ENCODE measurements at places on chromosomes 7 and 10.
A peak's percentile ranks its signal among the peaks of the same experiment; 100 is the strongest.

DNA sequence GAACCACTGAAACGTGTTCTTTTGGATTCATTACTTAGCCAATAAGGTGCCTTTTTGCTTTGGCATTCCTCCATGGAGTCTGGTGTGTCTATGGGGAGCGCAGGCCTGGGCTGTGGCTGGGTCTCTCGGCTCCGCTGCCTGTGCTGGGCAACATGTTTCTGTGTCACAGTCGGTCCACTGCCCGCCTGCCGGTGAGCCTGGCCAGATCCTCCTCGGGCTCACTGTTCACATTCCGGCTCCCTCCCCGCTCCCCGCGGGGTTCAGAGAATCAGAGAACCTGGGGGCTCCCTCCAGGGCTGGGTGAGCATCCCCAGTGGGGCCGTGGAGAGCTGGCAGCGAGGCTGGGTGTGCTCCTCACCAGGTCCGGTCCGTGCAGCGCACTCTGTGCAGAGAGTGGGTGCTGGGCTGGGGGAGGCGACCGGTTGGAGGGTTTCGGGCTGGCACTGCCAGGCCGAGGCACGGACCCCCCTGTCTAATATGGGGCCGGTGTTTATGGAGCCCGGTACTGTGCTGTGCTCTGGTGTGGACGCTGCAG lies 70.4 kb downstream of the INPP5A start:
- DNase-seq: no peak

DNA sequence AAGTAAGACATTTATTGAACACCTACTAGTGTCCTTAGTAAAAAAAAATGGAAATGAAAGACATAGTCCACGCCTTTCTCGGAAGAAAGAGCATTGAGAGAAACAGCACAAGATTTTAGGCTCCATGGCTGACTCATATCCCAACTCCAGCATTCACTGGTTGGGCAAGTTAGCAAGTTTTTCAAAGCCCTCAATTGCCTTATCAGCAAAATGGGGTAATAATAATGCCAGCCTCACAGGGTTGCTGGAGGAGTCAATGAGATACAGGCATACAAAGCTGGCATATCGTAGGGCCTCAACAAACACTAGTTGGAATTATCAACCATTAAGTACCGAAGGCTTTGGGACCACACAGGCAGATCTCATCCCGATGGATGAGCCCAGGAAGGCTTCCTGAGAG lies 4.0 kb downstream of the HSPA12A start:
- no peak for DNase-seq

GRCh38 chr7:103727982-103728610 lies 261.4 kb downstream of the RELN start:
- DNase-seq: no peak

- no peak for DNase-seq
Observed at GRCh38 chr7:54837168-54837567, 78.2 kb upstream of the SEC61G start.

- DNase-seq: no peak
Observed at GRCh38 chr7:112987171-112987570, 99.5 kb downstream of the GPR85 start.

- peak; percentile 18 for DNase-seq
Observed at GRCh38 chr10:104045151-104046089, 40.3 kb downstream of the COL17A1 start.

GRCh38 chr10:79196470-79197461 lies 128.0 kb downstream of the ZMIZ1 start:
- peak; percentile 87 for DNase-seq

GRCh38 chr7:81414411-81414810 lies 355.4 kb downstream of the HGF start:
- DNase-seq: no peak

All from activated T-cell treated with anti-CD3 and anti-CD28 coated beads, Interleukin-2, amount 50 U/mL, for 48 hours (primary cell).